ENCODE measurements at places on chromosomes 16 and 17.

DNA sequence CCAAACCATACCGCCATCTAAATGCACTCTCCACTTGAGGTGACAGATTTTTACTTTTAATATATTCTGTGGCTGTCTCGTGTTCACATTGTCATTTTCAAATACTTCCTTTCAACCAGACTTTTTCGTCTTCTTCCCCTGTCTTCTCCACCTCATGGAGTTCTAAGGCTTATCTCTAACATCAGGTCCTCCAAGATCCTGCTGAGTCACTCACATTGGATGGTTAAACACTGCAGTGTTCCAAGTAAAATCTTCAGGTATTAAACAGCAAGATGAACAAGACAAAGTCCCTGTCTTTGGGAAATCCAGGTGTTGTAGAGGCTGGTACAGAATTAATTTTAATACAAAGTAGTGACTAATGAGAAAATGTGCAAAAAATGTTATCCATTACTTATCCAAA, 330.2 kb upstream of the KIF2B start:
- no peak for DNase-seq

DNA sequence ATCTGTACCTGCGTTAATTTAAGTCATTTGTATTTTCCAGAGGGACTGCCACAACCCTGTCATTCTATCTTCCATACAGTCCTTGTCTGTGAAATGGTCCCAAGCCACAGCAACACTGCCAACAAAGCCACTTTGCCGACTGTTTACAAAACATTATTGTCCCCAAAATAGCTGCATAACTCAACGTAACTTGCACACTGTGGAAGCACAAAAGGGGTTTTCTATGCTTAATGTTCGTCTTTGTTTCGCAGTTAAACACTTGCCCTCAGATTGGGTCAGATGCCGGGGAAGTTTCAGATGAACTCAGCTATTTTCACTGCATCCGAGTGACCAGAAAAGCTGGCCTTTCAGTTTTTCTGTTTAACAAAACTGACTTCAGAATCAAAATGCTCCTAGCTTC, 4.6 kb downstream of the SEC14L5 start:
- no peak for DNase-seq

- no peak for DNase-seq
These were observed 37.7 kb upstream of the SREBF1 start for GRCh38 chr17:17874478-17874877.

- DNase-seq = no peak
These were observed 148.7 kb downstream of the KCNJ2 start for GRCh38 chr17:70318051-70318450.

- DNase-seq = no peak
These were observed 5.3 kb downstream of the FAM234A start for GRCh38 chr16:239948-240277.

GRCh38 chr16:30748634-30749445, 615 bp downstream of the PHKG2 start:
- no peak for DNase-seq

GRCh38 chr17:36940313-36941264, 3.3 kb downstream of the LHX1 start:
- DNase-seq = no peak

- no peak for DNase-seq
These were observed 3.8 kb upstream of the NSRP1 start for GRCh38 chr17:30112794-30113193.

GRCh38 chr17:38851434-38851833, 2.1 kb downstream of the RPL23 start:
- no peak for DNase-seq

DNA sequence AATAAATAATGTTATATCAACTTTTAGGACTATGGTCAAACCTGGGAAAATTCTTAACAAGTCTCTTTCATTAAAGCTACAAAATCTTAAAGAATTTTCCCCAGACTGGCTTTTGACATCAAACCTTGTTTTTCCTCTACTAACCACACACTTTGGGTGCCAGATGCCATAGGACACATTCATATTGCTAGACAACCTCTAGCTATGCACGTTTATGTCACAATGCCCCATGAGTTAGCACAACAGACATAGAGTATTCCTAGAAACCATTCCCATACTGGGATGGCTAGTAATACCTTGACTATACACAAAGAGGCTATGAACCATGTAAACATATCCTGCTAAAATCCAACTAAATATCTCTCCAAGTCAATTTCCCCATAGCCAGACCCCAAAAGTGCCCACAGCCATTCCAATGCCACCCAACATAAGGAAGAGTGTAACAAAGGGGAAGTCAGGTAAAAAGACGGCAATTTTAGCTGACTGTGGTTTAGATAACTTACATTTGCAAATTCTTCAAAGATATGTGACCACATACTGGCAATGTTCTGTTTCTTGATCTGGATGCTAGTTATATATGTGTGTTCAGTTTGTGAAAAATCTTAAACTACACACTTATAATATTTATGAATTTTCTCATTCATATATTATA, 23.4 kb downstream of the SMURF2 start:
- DNase-seq = no peak

- peak; percentile 69 for DNase-seq
These were observed 15.4 kb upstream of the SPATA32 start for GRCh38 chr17:45277216-45277849.

DNA sequence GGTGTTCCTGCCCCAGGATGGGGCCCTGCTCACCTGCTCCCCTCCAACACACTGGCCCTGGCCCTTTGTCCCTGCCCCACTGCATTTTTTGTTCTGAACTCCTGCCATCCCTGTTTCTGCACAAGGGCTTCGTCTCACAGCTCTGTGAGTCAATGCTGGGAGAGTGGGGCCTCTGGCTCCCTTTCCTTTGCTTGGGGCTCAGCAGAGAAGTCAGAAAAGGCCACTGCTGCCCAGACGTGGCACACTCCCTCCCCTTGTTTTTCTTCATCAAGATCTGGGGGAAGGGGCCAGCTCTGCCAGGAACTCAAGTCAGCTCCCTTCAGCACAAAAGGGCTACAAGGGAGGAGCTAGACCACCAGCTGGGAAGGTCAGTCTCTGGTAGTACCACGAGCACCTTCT, 8.9 kb downstream of the PROCA1 start:
- no peak for DNase-seq

DNA sequence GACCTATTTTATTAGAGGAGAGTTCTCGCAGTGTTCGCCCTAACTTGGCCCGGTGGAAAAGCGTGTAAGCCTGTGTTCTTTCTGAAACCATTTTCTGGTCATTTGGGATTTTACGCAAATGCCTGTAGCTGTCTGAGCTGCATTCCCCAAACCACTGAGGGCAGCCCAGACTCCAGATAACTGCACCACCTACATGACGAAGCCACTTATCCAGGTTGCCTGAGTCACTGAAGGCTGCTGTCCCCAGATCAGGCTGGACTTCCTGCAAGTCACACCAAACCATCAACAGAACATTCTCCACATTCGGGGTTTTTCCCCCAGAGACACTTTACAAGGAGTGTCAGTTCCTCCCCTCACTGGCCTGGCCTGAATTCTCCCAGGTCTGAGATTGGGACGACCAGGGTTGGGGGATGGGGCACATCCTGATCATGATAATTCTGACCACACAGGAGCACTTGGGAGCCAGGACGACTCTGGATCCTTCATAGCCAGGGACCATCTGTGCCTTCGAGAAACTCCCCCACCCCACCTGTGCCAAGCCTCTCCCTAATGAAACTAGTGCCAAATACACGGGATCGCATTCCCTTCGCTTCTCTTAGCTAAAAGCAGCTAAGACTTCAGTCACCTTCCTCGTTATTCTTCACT, 2.3 kb downstream of the RPRML start:
- no peak for DNase-seq

- DNase-seq = no peak
These were observed 1.2 kb downstream of the FAAP100 start for GRCh38 chr17:81550830-81551457.

DNA sequence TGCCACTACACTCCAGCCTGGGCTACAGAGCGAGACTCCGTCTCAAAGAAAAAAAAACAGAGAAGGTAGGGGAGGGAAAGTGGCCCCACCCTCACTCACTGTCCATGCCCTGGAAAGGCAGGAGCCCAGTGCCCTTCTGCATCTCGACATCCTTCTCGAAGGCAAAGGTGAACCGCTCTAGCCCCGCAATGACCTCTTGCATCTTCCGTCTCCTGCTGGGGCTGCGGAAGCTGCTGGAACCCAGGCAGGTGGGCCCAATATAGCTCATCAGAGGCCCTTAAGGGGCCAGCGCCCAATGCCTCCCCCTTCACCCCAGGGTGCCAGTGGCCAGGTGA, at the start of gene CPSF4L:
TSS of gene CPSF4L (minus strand) at position 264 of the 335 bp plus-strand sequence. CDS start at position 202, 62 bp downstream.
- DNase-seq = no peak

DNA sequence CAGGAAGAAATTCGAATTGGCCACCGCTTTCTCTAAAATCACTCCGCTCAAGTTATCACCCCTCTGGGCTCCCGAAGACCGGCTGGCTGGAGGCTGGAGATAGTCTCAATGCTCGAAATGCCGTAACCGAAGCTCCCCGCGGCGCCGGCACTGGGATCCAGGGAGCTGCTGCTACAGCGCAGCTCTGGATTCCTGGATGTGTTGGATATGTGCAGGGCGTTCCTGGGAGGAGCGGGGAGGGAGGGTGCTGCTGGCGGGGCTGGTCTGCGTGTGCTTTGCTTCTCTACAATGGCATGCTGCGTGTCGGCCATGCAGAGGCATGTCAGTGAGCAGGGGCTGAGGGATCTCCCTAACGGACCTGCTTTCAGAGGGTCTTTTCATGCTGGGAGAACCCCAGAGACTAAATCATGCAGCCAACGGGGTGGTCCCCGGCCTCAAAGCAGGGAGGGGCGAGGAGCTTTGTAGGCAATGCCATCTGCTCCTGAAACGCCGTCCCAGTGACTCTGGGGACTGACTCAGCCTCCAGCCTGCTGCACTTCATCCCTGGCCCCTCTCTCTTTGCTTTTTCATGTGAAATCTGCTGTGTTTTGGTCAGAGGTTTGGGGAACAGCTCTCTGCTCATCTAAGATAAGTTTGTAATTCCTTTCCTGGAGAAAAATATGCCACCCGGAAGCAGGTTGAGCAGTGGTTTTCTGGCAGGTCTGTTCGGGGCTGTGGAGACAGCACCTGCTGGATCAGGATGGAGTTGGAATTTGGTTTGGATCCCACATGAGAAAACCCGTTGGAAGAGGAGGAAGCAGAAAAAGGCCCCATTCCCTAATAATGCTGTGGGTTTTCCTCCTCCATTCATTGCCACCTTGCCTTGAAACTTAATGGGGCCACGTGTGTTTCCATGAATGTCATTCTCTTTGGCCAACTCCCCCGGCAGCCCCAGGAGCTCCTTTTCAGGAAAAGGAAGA, 311.4 kb downstream of the SEC14L1 start:
- DNase-seq = no peak

- no peak for DNase-seq
These were observed 26.2 kb upstream of the FOXK2 start for GRCh38 chr17:82493226-82493781.

DNA sequence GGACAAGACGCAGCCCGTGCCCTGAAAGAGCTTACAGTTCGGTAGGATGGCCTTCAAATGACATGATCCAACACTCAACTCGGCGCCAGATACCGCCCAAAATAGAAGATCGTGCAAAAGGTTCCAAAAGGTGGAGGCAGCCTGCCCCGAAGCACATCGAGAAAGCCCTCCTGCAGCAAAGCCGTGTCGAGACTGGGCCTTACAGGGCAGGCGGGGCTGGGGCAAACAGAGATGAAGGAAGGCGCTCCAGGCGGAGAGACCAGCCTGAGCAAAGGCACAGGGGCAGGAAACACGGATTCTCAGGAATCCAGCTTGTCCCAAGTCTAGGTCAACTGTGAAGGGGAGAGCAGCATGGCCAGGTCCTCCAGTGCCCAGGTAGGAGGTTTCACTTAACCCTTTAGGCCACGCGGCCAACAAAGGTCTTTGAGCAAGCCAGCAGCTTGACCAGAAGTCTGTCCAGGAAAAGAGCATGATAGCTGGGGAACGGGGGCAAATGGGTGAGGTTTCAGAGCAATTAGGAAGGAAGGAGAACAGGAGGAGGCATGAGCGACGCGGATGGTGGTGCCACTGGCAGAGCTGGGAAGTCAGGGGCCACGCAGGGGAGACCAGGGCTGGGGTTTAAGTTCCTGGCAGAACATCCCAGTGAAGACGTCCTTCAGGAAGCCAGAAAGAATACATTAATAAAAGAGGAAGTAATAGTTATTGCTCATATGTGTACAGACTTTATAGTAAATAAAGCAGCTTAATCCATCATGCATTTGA, 21.2 kb upstream of the EIF1 start:
- DNase-seq = no peak

DNA sequence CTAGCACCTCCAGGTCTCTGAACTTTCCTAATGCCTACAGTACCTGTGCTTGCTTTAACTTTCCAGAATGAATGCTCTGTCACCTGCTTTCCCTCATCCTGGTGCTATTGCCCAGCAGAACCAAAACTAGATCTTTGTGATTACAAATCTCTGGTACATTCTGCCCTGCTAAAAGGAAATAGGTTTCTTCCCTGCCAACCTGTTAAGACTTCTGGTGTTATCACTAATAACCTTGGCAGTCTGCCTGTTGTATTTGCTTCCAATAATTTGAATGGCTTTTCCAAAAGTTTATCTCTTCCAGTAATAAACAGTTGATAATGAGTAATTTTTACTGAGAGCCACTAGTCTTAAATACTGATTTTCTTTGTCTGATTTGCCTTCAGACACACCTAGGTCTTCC, 15.4 kb downstream of the PDZD9 start:
- no peak for DNase-seq

DNA sequence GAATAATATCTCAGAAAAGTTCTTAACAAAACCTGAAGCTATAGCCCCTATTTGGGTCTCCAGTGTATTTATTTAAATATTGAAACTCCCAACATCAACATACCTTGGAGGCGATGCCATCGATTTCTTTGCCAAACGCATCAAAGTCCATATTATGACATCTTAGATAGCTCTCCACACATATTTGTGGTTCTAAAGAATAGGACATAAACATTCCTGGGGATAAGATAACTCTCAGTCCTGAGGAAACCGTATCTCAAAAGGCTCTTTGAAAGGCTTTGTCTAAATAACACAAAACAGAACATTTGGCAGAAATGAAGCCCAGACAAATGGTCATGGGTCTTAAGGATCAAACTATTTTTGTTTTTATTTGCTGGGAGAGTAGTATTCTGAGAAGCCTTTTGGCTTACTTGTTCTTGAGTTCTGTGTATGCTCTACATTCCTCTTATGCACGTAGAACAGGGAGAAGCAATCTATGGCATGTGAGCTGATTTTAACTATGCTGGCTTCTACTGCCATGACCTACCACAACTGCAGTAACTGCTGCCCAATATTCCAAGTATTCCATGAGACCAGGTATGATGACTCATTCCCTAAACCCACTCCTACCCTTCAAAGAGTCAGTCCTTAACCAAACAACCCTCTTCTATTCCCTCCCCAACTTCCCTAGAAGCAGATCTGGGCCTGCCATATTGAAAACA, 279.0 kb upstream of the ZFHX3 start:
- DNase-seq = no peak

DNA sequence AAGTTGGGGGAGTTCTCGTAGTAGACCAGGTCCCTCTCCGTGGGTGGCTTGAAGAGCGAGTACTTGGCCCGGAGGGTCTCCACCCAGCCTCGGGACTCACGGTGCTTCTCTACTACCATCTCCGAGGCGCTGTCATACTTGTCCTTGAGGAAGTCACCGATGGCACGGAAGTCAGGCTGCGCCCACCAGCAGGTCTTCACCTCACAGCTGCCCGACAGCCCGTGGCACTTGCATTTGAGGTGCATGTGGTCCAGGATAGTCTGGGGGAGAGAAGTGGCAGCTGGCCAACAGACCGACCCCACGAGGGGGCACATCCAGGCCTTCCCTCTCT, 50.0 kb downstream of the WNT3 start:
- DNase-seq = no peak

All from NCI-H187 treated with DMSO at 0.1 percent for 48 hours (cell line).